ENCODE measurements at places on chromosomes 4 and X.

DNA sequence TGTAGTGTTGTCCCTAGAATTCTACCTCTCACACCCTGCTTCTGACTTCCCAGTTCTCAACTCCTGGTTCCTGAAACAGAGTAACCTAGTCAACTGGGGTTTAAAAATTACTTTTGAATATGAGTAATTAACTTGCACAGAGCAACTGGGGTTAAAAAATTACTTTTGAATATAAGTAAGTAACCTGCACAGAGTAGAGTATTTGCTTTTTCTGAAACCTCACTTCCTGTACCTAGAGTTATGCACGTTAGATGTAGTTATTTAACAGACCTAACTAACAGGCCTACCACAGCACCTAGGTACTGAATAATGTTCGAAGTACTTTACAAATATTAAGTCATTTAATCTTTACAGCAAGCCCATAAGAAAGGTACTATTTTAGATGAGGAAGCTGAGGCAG is 32.9 kb downstream of the SLC39A8 start:
- DNase-seq, result no peak

DNA sequence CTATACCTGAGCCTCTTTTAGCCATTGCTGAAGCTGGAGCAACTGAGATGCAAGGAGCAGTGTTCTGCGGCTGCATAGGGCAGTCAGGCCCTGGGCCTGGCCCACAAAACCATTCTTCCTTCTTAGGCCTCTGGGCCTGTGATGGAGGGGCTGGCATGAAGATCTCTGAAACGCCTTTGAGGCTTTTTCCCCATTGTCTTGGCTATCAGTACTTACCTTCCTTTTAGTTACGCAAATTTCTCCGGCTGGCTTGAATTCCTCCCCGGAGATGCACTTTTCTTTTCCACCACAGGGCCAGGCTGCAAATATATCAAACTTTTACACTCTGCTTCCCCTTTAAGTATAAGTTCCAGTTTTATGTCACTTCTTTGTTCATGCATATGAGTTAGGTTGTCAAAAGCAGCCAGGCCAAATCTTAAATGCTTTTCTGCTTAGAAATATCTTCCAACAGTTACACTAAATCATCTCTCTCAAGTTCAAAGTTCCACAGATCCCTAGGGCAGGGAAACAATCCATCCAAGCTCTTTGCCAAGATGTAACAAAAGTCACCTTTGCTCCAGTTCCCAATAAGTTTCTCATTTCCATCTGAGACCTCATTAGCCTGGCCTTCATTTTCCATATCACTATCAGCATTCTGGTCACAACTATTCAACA is 194.4 kb upstream of the PCDH7 start:
- DNase-seq, result no peak

- no peak for DNase-seq
Observed at GRCh38 chrX:4787971-4788370, 1074.5 kb upstream of the PRKX start.

DNA sequence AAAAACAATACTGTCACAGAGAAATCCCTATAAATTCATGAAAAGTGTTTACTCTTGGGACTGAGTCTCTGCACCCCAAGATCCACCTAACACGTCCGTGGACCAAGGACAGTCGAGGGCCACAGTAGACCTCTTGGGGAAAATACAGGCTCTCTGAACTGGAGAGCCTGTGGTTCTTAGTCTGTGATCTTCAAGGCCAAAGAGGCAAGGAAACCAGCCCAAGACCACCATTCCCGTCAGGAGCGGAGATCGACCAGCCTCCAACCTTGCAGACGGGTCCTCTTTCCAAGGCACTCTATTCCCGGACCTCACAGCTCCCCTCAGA is 1.6 kb upstream of the APBB2 start:
- DNase-seq, result no peak

GRCh38 chr4:127629371-127629770 is 3.4 kb upstream of the INTU start:
- DNase-seq, result no peak

- no peak for DNase-seq
Observed at GRCh38 chr4:42995343-42995944, 102.9 kb downstream of the GRXCR1 start.

GRCh38 chr4:67546004-67546356 is 677 bp upstream of the CENPC start:
- peak; percentile 26 for DNase-seq

GRCh38 chrX:20089845-20090244 is 26.9 kb downstream of the MAP7D2 start:
- no peak for DNase-seq

GRCh38 chr4:183297675-183298074 is 22.4 kb downstream of the CLDN22 start:
- no peak for DNase-seq

DNA sequence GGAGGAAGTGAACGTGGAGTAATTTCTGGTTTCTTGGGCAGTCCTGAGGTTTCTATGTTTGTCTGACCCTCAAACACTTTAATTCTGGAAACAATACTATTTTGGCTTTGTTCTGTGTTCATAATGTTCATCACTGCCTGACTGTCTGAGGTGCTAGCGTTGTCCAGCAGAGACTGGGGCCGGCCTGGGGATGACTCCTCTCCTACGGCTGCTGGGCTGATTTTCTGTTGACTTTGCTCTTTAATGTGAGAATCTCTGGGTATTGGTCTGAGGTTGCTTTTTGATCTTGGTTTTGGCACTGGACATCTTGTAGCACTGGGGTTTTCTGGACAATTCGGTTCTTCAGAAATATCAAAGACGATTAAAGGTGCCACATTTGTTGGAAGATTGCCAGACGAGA is 75.8 kb downstream of the RPS3A start:
- no peak for DNase-seq

DNA sequence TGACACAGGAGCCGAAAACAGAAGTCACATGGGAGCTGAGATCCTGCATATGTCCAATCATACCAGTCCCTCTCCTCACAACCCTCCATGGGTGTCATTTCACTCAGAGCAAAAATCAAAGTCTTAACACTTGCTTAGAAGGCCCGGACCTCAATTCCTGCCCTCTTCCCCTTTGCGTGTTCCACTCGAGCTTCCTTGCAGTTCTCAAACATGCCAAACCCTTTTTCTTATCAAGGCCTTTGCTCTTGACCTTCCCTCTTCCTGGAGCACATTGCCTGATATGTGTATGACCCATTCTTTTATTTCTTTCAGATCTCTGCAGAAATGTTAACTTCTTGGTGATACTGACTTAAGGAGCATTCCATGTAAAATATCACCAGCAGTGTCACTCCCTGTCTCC is 87.0 kb upstream of the USP38 start:
- no peak for DNase-seq

DNA sequence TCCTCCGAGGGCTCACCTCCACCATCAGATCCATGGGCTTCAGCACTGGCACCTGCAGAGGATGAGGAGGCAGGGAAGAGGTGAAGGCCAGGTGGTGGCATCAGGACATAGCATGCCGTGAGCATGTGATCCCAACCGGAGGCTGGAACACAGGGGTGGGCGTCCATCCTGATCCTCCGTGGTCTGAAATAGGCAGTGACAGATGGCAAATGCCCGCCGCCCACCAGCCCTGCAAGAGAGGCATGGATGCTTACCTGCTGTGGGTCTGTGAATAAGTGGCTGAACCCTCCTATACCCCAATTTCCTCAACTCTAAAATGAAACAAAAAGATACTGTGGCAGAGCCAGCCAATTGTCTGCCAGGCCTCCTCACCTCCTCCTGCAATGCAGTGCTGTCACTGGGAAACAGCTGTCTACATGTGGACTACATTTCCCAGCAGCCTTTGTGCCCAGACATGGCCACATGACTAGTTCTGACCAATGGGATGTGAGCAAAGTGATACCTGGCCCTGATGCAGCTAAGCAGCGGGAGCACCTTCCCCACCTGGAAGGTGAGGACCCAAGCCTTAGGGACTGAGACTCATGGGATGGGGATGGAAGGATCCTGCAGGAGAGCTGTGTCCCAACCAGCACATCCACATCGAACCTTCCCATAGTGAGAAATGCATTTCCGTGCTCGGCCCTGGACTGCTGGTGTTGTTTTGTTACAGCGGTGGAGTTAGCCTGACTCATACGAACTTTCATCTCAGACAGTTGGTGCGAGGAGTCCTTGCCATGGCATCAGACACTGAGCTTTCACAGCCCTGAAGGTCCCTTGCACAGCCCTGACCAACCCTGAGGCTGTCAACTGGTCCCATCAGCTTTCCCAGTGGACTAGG is 99.5 kb downstream of the PPP2R2C start:
- DNase-seq, result peak; percentile 66

- DNase-seq, result no peak
Observed at GRCh38 chr4:8637456-8637984, 45.0 kb downstream of the CPZ start.

DNA sequence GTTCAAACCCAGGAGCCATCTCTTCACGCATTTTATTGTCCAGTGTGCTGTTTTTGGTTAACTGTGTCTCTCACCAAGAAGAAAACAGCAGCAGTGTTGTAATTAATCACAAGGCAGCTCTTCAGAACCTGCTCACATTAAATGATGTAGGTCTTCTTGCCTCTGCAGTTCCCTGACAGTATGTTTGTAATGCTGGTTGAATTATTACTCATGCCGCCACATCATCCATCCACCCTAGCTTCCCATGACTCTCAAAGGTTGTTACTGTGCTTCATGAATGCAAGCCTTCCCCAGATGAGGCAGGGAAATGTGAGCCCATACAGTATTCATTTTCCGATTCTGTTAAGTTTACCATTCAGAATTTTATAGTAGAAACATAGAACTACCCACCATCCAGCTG is 17.4 kb downstream of the TLR10 start:
- no peak for DNase-seq

DNA sequence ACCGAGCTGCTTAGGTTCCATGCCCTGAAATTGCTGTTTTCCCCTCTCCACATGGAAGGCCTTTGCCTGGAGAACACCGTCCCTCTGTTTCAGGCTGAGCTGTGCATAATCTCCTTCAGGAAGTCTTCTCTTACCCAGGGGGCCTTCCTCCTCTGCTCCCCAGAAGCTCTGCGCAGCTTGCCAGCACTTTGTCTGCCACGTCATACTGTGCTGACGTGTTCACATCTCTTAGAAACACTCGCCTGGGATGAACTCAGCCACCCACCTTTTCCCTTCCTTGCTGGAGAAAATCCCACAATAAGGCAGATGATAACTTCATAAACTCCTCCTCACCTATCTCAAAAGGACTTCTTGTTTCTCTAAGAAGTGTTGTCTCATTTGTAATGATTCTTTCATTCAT is 110.7 kb downstream of the ARHGAP10 start:
- no peak for DNase-seq

DNA sequence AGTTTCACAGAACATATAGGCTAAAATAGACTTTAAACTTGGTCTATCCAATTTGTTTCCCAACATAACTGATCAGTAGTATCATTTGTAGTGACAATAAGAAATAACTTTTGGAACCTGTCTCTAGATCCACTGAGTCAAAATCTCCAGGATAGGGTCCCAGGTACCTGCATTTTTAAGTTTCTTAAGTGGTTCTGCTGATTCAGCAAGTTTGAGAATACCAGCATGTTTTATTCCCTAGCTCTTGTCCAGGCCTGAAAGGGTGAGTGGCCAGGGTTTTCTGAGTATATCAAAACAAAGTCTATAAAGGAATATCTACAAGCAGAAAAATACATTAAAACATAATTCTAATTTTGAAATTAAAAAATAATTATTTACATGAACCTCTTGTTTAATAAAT is 573.1 kb upstream of the POU3F4 start:
- no peak for DNase-seq

- DNase-seq, result no peak
Observed at GRCh38 chr4:30396772-30397475, 323.2 kb upstream of the PCDH7 start.

DNA sequence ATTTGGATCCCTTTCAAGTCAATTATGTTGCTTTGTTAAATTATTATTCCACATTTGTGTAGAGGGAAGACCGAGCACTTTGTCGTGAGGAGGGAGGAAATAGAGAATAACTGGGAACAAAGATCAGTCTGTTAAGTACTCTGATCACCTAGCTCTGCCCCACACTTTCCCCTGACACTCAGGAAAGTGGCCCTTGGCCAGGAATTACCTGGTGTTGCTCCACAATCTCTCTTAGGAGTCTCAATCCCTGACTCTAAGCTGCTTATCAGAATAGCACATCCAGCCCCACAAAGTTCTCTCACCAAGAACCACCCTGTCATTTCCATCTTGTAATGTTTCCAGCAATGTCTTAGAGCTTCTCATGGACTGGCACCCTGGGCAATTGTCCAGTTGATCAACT is 83.8 kb upstream of the BMPR1B start:
- no peak for DNase-seq

DNA sequence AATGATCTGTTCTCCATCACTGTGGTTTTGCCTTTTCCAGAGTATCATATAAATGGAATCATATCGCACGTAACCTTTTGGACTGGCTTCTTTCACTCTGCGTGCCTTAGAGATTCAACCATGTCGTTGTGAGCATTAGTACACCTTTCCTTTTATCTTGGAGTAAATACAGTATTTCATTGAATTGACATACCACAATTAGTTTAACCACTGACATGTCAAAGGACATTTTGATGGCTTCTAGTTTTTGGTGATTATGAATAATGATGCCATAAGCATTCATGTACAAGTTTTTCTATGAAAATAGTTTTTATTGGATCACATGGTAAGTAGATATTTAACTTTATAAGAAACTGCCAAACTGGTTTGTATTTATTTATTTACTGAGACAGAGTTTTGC is 35.2 kb downstream of the DDX3X start:
- no peak for DNase-seq

DNA sequence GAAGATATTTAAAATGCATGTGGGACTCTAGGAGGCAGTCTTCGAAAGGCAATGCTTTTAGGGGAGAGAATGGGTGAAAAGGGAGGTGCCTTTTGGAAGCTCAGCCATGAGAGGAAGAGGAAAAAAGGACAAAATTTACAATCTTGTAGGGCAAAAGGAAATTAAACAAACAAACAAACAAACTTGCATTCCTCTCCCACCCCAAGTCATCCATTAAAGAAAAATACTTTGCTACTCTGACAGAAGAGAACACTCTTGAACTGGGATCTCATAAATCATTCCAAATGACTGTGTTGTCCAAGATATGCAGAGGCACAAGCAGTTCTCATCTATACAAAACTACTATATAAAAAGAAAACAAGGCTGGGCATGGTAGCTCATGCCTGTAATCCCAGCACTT is 46.7 kb downstream of the HELQ start:
- no peak for DNase-seq

DNA sequence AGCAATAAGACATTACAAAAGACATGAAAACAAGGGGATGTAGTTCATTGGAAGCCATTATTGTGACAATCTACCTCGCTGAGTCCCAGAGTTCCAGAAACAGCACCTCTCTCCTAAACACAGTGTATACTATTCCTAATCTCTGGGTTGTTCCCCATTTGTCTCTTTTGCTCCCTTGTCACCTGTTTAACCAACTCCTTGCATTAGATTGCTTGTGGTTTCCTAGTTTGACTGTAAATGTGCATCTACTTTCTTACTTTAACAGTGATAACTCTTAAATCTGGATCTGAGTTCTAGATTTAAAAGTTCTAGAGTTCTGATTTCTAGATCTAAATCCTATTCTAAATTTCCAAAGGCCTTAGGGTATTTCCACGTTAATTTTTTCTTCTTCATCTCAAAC is 71.6 kb upstream of the TET2 start:
- DNase-seq, result no peak

- no peak for DNase-seq
Observed at GRCh38 chr4:149493492-149493891, 322.2 kb downstream of the IQCM start.
